ENCODE measurements at places on chromosomes 16 and 17. TPM values are rescaled to one million over a fixed set of nuclear protein-coding genes. Genes with fewer than 3 reads are reported as not detected.

Gene PARN
- total RNA-seq: 17.6 TPM

Gene ABI3
- total RNA-seq: 5.6 TPM

DNA sequence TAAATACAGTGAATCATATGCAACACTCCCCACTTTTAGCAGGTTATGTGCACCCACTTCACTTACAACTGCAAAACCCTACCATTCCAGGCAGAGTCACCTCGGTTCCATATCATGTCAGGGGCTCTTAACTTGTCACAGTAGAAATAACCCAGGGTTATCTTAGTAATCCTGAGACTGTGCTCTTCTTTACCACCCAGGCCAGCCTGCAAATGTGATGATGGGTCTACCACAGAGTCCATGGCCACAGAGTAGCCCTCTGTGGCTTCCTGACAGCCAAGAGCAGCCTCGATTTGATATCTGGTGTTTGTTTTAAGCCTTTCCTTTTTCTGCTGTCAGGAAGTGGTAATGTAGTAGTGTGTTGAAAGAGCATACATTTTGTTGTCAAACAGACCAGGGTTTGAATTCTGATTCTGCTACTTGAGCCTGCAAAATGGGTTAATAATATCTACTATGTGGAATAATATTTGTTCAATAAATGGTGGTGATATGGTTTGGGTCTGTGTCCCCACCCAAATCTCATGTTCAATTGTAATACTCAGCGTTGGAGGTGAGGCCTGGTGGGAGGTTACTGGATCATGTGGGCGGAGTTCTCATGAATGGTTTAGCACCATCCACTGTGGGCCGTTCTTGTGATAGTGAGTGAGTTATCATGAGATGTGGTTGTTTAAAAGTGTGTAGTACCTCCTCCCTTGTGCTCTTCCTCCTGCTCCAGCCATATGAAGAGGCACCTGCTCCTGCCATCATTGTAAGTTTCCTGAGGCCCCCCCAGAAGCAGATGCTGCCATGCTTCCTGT is 416.5 kb downstream of the UTP18 start:
- DNase-seq: no peak

DNA sequence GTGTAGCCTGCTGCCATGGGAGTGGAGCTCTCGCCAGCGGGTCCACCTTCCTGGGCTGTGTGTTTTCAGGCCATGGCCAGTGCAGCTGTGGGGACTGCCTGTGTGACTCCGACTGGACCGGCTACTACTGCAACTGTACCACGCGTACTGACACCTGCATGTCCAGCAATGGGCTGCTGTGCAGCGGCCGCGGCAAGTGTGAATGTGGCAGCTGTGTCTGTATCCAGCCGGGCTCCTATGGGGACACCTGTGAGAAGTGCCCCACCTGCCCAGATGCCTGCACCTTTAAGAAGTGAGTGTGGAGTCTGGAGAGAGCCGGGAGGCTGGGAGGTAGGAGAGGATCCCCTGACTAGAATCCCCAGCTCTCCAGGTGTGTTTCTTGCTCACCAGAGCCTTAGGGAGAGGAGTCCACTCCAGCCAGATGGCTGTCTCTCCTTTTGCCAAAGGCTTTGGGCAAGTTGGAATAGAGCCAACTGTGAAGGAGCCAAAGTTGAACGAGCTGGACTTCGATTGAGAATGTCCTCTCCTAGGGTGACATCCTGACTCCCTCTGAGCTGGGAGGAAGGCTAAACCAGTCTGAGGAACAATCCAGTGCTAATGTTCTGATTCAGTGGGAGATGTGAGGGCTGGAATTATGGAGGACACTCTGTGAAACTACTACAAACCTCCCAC is 24.4 kb upstream of the EFCAB13 start:
- DNase-seq: no peak

Gene TPSD1
- total RNA-seq: 0.50 TPM

DNA sequence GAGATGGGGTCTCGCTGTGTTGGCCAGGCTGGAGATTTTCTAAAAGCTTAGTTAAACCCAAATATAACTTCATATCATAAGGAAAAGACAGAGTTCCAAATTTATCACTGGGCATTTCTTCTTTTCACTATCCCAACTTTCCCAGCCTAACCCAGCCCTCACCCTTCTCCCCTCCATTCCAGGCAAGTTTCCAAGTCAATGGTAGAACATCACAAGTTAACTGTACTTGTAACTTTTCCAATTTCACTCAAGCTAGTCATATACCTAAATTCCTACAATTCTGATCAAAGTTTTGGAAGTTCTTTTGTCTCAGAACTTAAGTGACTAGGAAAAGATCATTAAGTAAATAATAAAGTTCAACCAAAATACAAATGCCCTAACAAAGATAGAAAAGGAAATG is 61.2 kb downstream of the USP32 start:
- DNase-seq: no peak

- DNase-seq: no peak
Observed at GRCh38 chr16:48596326-48596725, 13.7 kb downstream of the N4BP1 start.

Data from left ventricle myocardium superior (tissue), 1 donor.